ENCODE measurements at places on chromosomes 5 and 9. TPM values are rescaled to one million over a fixed set of nuclear protein-coding genes. Genes with fewer than 3 reads are reported as not detected.

- DNase-seq = no peak
Observed at GRCh38 chr5:80193401-80193800, 62.4 kb downstream of the SERINC5 start.

DNA sequence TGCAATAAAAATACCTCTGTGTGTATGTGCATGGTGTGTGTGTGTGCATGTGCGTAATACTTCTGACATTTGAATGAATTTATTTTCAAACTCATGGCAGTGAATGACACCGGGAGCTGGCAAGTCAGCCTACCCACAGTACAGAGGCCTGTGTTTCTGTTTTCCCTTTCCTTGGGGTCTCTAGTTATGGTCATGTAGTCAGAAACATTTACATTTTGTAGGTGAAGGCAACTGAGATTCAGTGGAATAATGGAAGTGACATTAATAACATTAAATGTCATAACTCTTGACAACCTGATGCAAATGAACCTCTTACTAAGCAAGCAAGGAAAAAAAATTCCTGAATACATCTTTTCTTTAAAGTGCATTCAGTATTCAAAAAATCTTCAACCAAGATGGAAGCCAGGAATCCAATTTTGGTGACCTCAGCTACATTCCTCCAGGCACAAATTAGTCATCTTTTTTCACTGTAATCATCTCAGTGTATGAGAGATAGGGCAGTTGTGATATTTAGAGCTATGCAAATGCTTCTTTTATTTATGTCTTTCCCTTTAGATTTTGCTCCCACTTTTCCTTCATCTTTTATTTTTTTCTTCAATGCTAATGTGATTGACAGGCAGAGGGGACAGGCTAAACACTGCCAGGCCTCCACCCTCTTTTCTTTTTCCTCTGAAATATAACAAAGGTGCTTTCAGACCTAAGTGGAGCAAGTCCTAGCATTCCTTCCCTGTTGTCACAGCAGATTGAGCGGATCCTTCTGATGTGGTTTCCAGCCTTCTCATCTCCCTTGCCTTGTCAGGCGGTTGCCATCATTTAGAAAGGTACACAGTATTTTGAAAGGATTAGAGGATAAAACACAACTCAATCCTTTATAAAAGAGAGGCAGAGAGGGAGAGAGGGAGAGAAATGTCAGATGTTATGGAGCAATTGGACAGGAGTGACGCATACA, 569.8 kb upstream of the ADAMTS16 start:
- no peak for DNase-seq

- no peak for DNase-seq
Observed at GRCh38 chr9:90054810-90055209, 450.0 kb downstream of the GADD45G start.

DNA sequence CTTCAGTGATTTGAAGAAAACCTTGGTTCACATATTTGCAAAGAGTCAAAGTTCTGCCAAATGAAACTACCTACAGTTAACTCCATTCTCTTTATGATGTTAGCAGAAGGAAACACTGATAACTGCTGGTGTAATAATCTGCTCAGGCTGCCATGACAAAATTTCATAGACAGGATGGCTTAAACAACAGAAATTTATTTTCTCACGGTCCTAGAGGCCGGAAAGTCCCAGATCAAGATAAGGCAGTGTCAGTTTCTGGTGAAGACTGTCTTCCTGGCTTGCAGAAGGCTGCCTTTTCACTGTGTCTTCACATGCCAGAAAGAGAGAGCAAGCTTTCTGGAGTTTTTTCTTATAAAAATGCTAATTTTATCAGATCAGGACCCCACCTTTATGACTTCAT, 102.4 kb upstream of the PARP8 start:
- DNase-seq = no peak

DNA sequence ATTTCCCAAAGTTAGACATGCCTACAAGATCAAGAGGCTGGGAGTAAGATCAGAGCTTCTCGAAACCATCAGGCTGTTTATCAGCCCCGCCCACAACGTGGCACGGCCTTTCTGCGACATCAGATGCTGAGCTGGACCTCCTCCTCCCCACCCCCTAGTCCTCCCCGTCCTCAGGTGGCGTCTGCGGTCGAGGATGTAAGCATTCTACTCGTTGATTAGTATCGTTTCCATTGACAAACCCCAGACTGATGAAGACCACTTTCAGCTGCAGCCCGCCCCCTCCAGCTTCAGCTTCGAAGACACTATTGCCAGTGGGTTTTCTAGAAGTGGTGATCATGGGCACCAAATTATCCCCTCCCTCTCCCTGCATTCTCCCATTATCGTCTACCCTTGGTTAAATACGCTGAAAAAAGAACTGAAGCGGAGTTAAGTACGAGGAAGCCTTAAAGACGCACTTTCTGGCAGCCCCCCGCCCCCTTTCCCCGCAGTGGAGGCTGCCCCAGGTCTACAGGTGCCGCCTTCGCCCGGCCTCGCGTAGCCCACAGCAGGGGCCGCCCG, 1.1 kb downstream of the PPIC start:
- DNase-seq = no peak

DNA sequence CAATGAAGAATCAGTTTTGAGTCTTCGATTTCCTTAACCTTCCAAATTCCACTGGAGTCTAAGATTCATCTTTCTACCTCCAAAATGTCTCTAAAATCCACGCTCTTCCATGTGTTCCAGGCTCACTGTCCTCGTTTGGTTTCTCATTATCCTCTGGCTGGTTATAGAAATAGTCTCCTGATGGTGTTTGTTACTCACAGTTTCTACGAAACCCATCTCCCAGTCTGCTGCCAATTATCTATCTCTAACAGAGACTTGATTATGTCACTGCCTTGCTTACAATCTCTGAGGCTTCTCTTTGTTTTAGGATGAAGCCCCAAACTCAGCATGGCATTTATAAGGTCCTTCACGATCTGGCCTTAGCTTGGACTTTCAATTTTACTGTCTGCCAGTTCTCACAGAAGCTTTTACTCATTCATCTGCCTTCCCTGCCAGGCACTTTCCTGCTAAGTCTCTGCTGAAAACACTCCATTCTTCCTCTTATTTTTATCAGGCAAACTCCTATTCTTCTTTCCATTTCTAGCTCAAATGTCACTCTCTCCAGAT, 339.6 kb upstream of the SGCD start:
- DNase-seq = no peak

GRCh38 chr5:9739135-9739534, 109.0 kb upstream of the TAS2R1 start:
- DNase-seq = no peak

DNA sequence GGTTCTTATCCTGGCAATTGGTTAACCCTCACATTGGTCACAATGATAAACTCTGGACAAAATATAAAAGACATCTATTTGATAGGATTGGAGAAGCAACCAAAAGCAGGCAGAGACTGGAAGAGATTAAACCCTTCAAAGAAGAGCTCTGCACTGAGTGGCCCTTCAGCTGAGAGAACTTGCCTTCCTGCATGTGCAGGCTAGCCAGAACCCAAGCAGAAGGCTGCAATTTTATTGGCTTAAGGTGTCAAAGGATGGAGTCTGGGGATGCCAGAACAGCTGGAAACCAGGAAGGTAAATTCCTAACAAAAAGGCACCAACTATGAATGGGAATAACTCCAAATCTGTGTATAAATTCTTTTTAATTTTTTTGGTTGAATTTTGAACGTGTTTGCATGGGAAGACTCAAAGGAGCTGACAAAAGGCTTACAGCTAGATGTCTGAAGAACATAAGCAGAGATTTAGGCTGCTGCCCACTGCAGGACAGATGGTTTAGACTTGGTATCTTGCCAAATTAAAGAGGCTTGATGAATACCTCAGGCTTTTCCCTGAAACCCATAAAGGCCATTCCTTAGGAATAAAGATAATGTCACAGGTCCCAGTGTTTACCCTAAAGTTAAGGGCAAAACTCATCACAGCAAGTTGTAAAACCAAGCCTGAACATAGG, 66.3 kb downstream of the NR2F1 start:
- no peak for DNase-seq

DNA sequence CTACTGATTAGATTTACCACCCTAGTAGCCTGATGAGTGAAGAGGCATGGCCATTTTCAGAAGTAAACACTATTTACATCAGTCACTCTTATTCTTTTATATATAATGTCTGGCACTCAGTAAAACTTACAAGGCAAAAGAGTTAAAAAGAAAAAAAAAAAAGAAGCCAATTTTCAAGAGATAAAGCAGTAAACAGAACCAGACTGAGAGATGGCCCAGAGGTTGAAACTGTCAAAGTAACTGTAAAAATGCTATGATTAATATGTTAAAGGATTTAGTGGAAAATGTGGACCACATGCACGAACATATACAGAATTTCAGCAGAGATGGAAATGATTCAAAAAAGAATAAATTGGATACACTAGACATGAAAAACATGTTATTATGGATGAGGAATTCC, 6.4 kb upstream of the GPR150 start:
- DNase-seq = no peak

- DNase-seq = peak; percentile 28
Observed at GRCh38 chr5:177446200-177447065, at the start of gene PRR7. TSS of gene PRR7 (plus strand) at chr5:177446814. CDS start at chr5:177455068, 8,254 bp downstream.

GRCh38 chr9:82223442-82223841, 234.9 kb downstream of the SPATA31D1 start:
- no peak for DNase-seq

GRCh38 chr5:176724472-176724871, 77.2 kb downstream of the TSPAN17 start:
- DNase-seq = no peak

Gene ORM2
- not detected for total RNA-seq

Gene GRXCR2
- not detected for total RNA-seq

Gene IL13
- total RNA-seq = not detected

Gene SHROOM1
- total RNA-seq = 1.5 TPM

Gene COL23A1
- total RNA-seq = 0.13 TPM

Gene HMMR
- total RNA-seq = 5.7 TPM

Measured in dermis microvascular lymphatic vessel endothelial cell (primary cell).